ENCODE measurements at places on chromosomes 11 and 22.

DNA sequence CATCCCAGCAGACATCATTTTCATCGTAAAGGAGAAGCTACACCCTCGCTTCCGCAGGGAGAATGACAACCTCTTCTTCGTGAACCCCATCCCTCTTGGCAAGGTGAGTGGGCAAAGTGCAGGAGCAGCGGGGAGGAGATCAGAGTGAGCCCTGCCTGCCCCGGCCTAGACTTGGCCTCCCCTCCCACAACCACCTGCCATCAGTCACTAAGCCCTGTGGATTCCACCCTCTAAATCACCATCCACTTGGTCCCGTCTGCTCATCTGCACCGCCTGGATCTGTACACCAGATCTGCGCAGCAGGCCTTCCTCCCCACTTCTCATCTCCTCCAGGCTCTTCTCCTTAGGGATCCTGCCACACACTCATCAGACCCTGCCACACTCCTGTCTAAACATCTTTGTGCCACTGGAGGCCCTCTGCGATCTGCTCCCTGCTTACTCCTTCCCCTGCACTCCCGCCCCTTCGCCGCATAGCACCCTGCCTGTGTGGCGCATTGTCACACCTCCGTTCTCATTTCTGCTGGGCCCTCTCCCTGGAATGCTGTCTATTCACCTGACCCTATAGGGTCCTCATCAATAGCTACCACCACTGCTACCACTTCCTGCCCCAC lies 14.2 kb downstream of the UCP2 start:
- DNase-seq, result no peak

- no peak for DNase-seq
These were observed 201.6 kb downstream of the DSCAML1 start for GRCh38 chr11:117595440-117595839.

DNA sequence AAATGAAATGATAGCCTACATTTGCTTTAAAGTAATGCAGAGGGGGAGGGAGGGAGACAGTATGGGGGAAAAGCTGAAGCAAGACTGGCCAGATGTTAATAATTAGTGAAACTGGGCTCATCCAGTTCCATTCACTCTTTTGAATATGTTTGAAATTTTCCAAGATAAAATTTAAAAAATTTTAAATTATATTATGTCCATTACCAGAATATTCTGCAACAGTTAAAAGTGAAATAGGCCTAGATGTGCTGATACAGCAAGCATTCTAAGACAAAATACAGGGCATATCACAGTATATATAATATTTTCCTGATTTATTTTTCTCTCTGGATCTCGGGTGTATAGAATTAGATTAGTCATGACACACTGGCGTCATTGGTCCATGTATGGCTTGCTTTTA lies 13.6 kb upstream of the ZNRF3 start:
- DNase-seq, result no peak

DNA sequence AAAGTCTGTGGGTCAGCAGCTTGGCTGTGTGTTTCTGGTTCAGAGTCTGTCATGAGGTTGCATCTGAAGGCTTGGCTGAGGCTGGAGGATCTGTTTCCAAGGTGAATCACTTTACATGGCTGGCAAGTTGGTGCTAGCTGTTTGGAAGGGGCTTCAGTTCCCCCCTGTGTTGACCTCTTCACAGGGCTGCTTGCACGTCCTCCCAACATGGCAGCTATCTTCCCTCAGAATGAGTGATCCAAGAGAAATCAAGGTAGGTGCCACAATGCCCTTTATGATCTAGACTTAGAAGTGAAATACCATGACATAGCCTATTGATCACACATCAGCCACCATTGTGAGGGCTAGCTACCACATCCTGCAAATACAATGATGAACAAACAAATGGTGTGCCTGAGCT lies 9.9 kb downstream of the APOA4 start:
- DNase-seq, result no peak
